ENCODE measurements at places on chromosomes 12 and 14. TPM values are rescaled to one million over a fixed set of nuclear protein-coding genes. Genes with fewer than 3 reads are reported as not detected.

The FGF6 gene
- total RNA-seq, result not detected

The KLRF1 gene
- total RNA-seq, result 0.11 TPM

The CATSPERB gene
- total RNA-seq, result 0.16 TPM

The ST8SIA1 gene
- 1.6 TPM for total RNA-seq

The TEAD4 gene
- total RNA-seq, result 21.0 TPM

The KRT80 gene
- total RNA-seq, result 0.17 TPM

The SLC4A8 gene
- 25.3 TPM for total RNA-seq

The KLRC1 gene
- total RNA-seq, result not detected

The MYL2 gene
- total RNA-seq, result not detected

The INSM2 gene
- 0.34 TPM for total RNA-seq

The SMIM41 gene
- not detected for total RNA-seq

The AQP2 gene
- 0.14 TPM for total RNA-seq

The PRDM4 gene
- 29.9 TPM for total RNA-seq

The IQSEC3 gene
- total RNA-seq, result 1.3 TPM

The LMO3 gene
- 3.2 TPM for total RNA-seq

The GLT8D2 gene
- total RNA-seq, result 3.0 TPM

The CCDC85C gene
- total RNA-seq, result 17.6 TPM

The ABCD2 gene
- not detected for total RNA-seq

The DHRS2 gene
- total RNA-seq, result 1.5 TPM

The COQ10A gene
- 16.7 TPM for total RNA-seq

The WNT1 gene
- not detected for total RNA-seq

The LBHD2 gene
- not detected for total RNA-seq

The RDH5 gene
- 2.6 TPM for total RNA-seq

The CCDC38 gene
- 2.2 TPM for total RNA-seq

The KERA gene
- 0.09 TPM for total RNA-seq

The RDH12 gene
- not detected for total RNA-seq

The VEZT gene
- total RNA-seq, result 159 TPM

The KCNJ8 gene
- total RNA-seq, result 0.59 TPM

The CIT gene
- total RNA-seq, result 20.2 TPM

The DBX2 gene
- 0.28 TPM for total RNA-seq

The DNAI7 gene
- total RNA-seq, result 2.3 TPM

The TRIP11 gene
- 22.2 TPM for total RNA-seq

The KCNC2 gene
- 0.85 TPM for total RNA-seq

The PIGH gene
- total RNA-seq, result 26.7 TPM

The NRL gene
- total RNA-seq, result 2.1 TPM

The CD4 gene
- 1.3 TPM for total RNA-seq

The NEDD8 gene
- 308 TPM for total RNA-seq

The TMED10 gene
- total RNA-seq, result 164 TPM
